Choroid plexus epithelial cell (primary cell): ENCODE measurements at places on chromosomes 11 and 22.

DNA sequence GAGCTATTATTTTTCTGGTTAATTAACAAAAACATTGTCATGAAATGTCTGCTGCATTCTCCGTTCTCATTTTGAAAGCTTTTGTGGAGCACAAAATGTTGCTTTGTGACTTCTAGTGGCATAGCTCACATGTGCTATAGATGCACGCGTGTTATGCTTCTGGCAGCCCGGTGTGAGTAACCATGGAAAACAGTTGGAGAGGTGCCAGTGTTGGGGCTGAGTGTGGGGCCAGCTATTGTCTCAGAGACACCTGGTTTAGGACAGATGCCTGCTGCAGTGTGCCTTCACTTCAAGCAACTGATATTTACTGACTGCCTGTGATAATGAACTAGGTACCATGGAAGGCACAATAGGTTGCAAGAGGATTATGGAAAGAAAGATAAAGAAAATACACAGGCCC lies 760.6 kb downstream of the NTM start:
- no peak for DNase-seq

DNA sequence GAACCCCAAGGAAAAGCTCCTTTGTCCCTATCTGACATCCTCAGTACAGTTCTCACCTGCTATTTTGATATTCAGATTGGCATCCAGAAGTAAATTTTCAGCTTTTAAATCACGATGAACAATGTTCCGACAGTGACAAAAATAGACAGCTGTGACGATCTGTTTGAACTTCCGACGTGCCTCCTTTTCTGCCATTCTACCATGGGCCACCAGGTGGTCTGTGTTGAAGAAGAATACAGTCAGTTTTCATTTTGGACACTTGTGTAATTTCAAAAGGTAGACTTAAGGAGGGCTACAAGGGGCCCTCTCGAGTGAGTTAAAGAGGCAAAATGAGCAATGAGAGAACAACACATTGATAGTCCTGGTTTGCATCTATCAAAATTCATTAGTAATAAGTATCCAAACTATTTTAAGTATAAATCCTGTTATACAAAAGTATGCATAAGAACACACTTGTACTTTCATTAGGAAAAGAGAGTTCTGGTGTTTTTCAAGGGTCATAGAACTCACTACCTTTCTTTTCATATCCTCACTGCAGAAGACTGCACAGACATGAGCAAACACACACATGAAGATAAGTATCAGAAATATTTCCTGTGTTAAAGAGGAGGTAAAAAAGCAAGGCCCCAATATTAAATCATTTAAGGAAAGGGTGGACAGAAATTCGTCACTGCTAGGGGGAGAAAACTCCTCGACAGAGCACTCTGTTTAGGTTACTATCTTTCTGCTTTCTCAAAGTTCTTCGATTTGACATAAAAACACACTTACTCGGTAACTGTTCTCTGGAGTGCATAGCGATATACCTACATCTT lies 89.9 kb upstream of the APOA1 start:
- DNase-seq: peak; percentile 11

DNA sequence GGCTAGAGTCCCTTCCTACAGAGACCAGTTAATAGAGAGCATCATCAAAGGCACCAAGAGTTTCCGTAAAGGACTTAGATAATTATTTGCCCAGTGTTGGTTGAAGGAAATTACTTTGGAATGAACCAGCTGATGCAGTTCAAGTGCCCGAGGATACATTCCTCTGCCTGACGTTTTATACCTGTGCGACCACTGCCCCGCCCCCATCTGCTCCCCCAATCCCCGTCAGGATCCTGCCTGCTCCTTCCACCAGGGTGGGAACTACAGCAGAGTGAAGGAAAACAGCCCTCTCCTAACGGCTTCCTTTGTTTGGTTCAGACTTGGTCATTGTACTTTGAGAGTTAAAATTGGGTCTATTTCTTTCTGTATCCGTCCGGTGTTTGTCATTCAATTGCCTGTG lies 761.5 kb downstream of the NTM start:
- DNase-seq: no peak

GRCh38 chr22:24170188-24170587 lies 11.1 kb upstream of the SUSD2 start:
- no peak for DNase-seq

GRCh38 chr11:109957601-109958000 lies 135.6 kb upstream of the ZC3H12C start:
- DNase-seq: no peak

DNA sequence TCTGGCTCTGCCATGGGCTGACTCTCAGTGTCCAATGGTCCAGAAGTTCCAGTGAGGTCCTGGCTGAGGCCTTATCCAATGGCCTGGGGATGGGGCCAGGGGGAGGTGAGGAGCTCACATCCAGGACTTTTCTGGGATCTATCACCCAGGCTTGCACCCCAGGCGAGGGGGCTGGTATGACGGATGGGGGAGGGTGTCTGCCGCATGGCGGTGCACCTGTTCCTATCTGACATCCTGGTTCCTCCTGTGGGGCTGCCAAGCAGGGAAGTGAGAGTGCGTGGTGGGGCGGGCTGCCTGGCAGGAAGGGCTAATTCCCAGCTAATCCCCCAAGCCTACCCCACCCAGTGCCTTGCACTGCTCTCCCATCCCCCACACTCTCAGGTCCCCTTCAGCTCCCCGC lies 102.1 kb downstream of the NECTIN1 start:
- no peak for DNase-seq

- no peak for DNase-seq
These were observed 15.1 kb downstream of the LTO1 start for GRCh38 chr11:69660001-69660500.

- DNase-seq: no peak
These were observed 150.1 kb upstream of the ARHGAP42 start for GRCh38 chr11:100536979-100537378.
